Thoracic aorta (tissue), 2 donors: ENCODE measurements at places on chromosomes 5 and 9.

GRCh38 chr5:139137697-139138096 lies 60.5 kb downstream of the SIL1 start:
- no peak for DNase-seq
- no peaks in the 10 kb centered on the region for H3K27me3 ChIP-seq
- no peak overlapping the region for H3K4me3 ChIP-seq
- H3K4me1 ChIP-seq: peaks cover 42% of the 10 kb centered on the region
- peak overlapping the region; percentile 65 for H3K27ac ChIP-seq

DNA sequence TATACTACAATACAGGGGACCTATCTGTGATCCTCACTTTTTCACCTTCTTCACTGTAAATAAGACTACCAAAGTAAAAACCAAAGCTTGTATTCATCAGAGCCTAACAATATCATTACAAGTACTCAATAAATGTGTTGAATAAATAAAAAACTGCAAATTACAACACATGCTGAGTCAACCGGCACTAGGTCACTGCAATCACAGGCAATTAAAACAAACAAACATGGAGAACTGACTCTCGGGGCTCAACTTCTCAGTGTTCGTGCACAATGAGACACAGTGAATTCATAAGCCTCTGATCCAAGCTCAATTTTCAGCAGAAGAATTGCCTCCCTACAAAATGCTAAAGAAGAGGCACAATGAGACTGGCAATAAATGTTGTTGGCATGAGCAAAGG lies 69.2 kb downstream of the CDK5RAP2 start:
- no peak for DNase-seq
- H3K27ac ChIP-seq: no peak overlapping the region
- H3K4me3 ChIP-seq: no peak overlapping the region
- H3K36me3 ChIP-seq: peaks cover 8% of the 10 kb centered on the region
- H3K27me3 ChIP-seq: no peaks in the 10 kb centered on the region
- H3K4me1 ChIP-seq: no peaks in the 10 kb centered on the region

DNA sequence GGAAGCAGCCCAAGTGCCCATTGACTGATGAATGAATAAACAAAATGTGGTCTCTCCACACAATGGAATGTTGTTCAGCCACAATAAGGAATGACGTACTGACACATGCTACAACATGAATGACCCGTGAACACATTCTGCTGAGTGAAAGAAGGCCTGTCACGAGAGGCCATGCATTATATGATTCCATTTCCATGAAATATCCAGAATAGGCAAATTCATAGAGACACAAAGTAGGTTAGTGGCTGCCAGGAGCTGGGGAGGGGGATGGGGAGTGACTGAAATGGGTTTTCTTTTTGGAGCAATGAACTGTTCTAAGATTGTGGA lies 41.4 kb downstream of the BICD2 start:
- no peaks in the 10 kb centered on the region for H3K27me3 ChIP-seq
- H3K36me3 ChIP-seq: peaks cover 40% of the 10 kb centered on the region
- H3K4me1 ChIP-seq: no peaks in the 10 kb centered on the region
- no peak overlapping the region for H3K27ac ChIP-seq
- no peak for DNase-seq

DNA sequence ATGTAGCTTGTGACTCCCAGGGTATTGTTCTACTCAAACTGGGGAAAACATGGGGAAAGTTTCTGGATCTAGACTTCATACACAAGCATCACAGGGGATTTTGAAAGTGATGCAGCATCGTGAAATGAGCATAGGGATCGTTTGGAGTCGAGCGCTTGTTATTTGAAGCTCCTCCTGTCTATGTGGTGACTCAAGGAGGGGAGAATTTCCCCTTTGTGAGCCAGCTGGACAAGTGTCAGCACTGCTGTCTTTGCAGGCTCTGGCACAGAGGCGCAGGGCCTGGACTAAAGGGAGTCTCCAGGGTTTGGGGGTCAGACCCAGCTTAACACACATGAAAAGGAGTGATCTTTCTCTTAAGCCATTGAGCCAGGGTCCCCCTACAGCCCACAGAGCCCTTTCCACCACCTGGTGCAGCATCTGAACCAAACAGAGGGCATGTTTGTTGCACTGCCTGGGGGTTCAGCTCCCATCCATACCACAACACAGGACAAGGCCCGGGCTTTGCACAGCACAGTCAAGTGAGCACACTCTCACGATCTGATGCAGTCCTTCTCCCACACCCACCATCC lies 51.0 kb downstream of the IRF1 start:
- H3K4me1 ChIP-seq: peaks cover 49% of the 10 kb centered on the region
- peak overlapping the region; percentile 35 for H3K4me3 ChIP-seq
- H3K36me3 ChIP-seq: no peaks in the 10 kb centered on the region
- peak overlapping the region; percentile 33 for H3K27ac ChIP-seq
- no peaks in the 10 kb centered on the region for H3K27me3 ChIP-seq

GRCh38 chr5:135560858-135561257 lies 17.9 kb downstream of the CXCL14 start:
- no peaks in the 10 kb centered on the region for H3K36me3 ChIP-seq
- no peaks in the 10 kb centered on the region for H3K27me3 ChIP-seq
- H3K4me3 ChIP-seq: no peak overlapping the region
- DNase-seq: no peak
- no peaks in the 10 kb centered on the region for H3K4me1 ChIP-seq

DNA sequence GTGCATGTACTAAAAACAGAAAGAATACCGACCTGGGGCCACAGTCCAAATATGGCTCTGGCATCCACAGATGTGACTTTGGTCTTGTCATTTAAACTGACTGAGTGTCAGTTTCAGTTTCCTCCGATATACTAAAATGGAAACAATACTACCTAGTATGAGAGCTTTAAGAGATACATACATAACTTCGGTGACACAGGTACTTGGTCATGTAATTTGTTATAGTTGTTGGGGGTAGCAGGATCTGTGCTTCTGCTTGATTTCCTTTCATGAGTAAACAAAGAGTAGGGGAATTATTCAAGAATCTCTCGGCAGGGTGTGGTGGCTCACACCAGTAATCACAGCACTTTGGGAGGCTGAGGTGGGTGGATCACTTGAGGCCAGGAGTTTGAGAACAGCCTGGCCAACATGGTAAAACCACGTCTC lies 32.1 kb downstream of the MTMR12 start:
- no peaks in the 10 kb centered on the region for H3K36me3 ChIP-seq
- no peak overlapping the region for H3K27ac ChIP-seq
- H3K4me1 ChIP-seq: peaks cover 5% of the 10 kb centered on the region
- no peaks in the 10 kb centered on the region for H3K27me3 ChIP-seq
- no peak overlapping the region for H3K4me3 ChIP-seq

DNA sequence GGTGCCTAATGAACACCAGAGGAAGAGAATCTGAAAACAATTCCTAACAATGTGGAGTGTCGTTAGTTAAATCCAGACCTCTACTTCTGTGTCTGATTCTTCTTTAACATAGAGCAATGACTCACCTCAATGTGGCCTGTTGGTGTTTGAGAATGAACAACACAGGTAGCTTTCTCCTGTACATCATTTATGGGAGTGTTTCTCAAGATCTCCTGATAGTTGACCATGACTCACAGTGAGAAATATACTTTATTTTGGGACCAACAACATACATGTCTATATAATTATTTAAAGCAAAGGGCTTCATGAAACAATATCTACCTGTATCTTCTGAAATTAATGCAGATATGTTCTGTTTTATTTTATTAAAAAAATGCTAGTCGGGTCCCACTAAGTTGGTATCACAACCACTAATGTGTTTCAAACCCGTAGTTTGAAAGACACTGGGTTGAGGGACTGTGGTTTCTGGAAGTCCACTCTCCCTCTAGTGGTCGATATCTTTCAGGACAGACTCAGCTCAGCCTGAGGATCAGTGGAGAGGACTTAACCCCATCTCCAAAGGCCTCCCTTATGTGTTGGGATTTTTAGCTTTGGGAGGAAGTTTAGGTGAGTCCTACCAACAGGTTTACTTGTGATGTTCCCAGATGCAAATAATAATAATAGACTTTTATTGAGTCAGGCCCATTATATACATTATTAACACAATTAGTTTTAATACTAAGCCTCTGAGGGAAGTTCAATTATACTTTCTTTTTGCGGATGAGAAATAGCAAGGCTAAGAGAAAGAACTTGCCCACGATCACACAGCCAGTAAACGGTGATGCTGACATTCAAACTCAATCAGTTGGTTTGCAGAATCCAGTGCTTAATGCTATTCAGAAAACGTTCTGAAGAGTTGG lies 70.0 kb upstream of the KLF9 start:
- H3K4me1 ChIP-seq: peaks cover 64% of the 10 kb centered on the region
- H3K27ac ChIP-seq: peak overlapping the region; percentile 15
- no peak overlapping the region for H3K4me3 ChIP-seq
- H3K27me3 ChIP-seq: no peaks in the 10 kb centered on the region

- DNase-seq: no peak
- H3K36me3 ChIP-seq: no peaks in the 10 kb centered on the region
- no peak overlapping the region for H3K4me3 ChIP-seq
- H3K27me3 ChIP-seq: no peaks in the 10 kb centered on the region
These were observed 54.2 kb upstream of the DAPK1 start for GRCh38 chr9:87443461-87443860.

DNA sequence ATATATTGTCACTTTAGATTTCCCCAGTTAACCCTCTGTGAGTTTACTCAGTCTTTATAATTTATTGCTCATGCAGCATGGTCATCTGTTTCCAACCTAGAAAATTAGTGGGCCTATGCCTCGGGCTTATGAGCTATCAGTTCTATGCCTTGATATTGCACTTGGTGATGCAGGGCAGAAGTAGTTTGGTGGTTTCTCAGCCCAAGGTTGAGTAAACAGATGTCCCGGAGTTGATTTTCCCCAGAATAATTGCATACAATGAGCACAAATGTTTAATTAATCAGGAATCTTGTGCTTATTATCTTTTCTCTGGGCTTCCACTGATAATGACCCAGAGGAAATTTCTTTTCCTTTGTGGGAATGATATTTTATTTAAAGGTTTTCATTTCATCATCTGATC lies 474.0 kb downstream of the CCDC171 start:
- no peaks in the 10 kb centered on the region for H3K27me3 ChIP-seq
- no peak overlapping the region for H3K4me3 ChIP-seq
- no peaks in the 10 kb centered on the region for H3K4me1 ChIP-seq

GRCh38 chr5:132675936-132676689 lies 2.3 kb downstream of the IL4 start:
- no peaks in the 10 kb centered on the region for H3K36me3 ChIP-seq
- peak overlapping the region; percentile 91 for H3K27ac ChIP-seq
- H3K4me1 ChIP-seq: peaks cover 40% of the 10 kb centered on the region
- no peaks in the 10 kb centered on the region for H3K27me3 ChIP-seq

GRCh38 chr9:129010267-129010975 lies 17.7 kb downstream of the SH3GLB2 start:
- no peak for DNase-seq
- no peaks in the 10 kb centered on the region for H3K27me3 ChIP-seq
- peaks cover 39% of the 10 kb centered on the region for H3K36me3 ChIP-seq
- no peak overlapping the region for H3K4me3 ChIP-seq

DNA sequence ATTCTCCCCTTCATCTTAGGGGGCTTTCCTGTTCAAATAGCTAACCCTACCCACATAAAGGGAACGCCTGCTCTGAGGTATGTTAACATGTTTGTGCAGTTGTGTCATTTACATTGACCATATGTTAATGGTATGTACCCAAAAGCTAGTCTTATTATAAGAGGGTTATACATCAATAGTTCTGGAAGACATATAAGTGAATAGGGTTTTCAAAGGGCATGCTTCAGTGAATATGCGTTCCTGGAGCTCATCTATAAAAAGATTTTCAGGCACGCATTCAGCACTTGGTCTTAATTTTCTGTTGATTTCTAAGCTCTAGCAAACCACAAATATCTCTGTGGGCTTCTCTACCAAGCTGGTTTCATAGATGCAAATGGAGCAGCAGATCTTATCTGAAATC lies 766.1 kb downstream of the IRX1 start:
- no peaks in the 10 kb centered on the region for H3K27me3 ChIP-seq
- no peaks in the 10 kb centered on the region for H3K36me3 ChIP-seq
- H3K4me3 ChIP-seq: no peak overlapping the region
- no peak for DNase-seq
- H3K27ac ChIP-seq: no peak overlapping the region

GRCh38 chr5:172887692-172888091 lies 53.6 kb downstream of the ERGIC1 start:
- peak overlapping the region; percentile 99 for H3K27ac ChIP-seq
- H3K4me1 ChIP-seq: peaks cover 29% of the 10 kb centered on the region
- no peaks in the 10 kb centered on the region for H3K27me3 ChIP-seq
- DNase-seq: no peak
- no peaks in the 10 kb centered on the region for H3K36me3 ChIP-seq

- H3K27ac ChIP-seq: no peak overlapping the region
- no peak for DNase-seq
- H3K36me3 ChIP-seq: no peaks in the 10 kb centered on the region
- H3K4me1 ChIP-seq: no peaks in the 10 kb centered on the region
- H3K27me3 ChIP-seq: no peaks in the 10 kb centered on the region
- H3K4me3 ChIP-seq: no peak overlapping the region
These were observed 15.0 kb upstream of the GRHPR start for GRCh38 chr9:37407468-37407867.

DNA sequence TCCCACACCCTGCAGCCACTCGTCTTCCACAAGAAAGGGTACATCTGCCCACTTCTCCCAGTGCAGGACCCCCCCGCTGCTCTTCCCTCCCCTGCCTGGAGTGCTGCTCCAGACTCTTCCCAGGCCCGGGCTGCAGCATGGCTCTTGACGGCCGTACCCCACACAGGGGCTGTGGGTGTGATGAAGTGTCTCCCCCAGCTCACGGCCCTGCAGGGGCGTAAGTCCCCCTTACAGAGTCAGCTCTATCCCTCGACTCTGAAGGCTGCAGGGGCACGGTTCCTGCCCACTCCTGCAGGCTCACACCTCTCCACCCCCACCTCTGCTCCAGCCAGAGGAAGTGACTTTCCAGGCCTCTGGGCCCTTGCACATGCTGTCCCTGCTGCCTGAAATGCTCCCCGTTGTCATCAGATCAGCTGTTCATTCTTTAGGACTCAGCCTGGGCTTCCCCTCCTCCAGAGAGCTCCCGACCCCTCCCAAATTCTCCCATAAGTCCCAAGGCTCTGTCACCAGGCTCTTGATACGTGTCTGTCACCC lies 180.6 kb upstream of the IER5L start:
- no peak for DNase-seq
- H3K4me1 ChIP-seq: peaks cover 2% of the 10 kb centered on the region
- no peaks in the 10 kb centered on the region for H3K27me3 ChIP-seq
- H3K36me3 ChIP-seq: no peaks in the 10 kb centered on the region
- no peak overlapping the region for H3K27ac ChIP-seq
- H3K4me3 ChIP-seq: no peak overlapping the region

- H3K4me3 ChIP-seq: no peak overlapping the region
- H3K4me1 ChIP-seq: no peaks in the 10 kb centered on the region
- no peak for DNase-seq
- peaks cover 29% of the 10 kb centered on the region for H3K36me3 ChIP-seq
- H3K27ac ChIP-seq: no peak overlapping the region
These were observed 10.3 kb upstream of the GLE1 start for GRCh38 chr9:128494108-128494745.
